ENCODE measurements at places on chromosomes 2 and 18.

DNA sequence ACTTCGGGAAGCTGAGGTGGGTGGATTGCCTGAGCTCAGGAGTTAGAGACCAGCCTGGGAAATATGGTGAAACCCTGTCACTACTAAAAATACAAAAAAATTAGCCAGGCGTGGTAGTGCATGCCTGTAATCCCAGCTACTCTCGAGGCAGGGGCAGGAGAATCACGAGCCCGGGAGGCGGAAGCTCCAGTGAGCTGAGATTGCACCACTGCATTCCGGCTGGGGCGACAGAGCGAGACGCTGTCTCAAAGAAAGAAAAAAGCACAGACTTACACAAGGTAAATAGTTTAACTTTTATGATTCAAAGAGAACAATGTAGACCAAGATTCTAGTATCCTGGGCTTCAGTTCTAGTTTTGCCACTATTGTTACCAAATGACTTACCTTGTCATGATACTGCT is 37.4 kb downstream of the NCKAP1 start:
- DNase-seq: no peak

DNA sequence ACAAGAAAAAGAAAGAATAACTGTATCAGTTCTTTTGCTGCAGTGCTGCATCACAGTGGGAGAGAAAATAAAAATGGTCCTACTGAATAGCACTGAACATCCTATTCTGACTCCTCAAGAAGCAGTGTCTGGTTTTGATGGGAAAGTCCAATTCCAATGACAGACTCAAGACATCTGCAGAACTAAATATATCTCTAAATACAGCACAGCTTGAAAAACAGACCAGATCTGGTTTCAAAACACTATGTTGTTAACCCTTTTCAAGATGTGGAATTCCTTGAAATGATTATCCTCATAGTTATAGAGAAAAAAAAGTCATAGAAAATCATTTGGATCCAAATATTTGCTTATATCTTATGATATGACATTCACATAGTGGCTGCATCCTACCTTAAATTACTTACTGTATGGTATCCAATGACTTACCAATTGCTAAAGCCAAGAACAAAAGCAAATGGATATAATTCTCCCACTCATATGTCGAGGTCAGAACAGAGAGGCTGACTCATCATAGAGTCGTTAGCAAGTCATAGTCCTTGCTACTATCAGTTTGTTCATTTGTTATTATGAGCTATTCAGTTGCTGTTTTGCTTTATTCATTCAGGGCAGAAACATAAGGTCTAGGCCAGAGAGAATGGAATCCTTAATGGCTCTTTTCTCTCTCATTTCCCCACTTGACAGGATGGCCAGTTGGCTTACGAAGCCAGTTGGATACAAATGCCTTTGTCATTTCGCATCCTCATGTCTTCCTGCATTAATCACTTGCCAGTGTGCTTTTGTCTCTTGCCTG is 62.5 kb upstream of the ACVR2A start:
- DNase-seq: no peak

- no peak for DNase-seq
Observed at GRCh38 chr2:6992794-6993228, 75.6 kb downstream of the RNF144A start.

DNA sequence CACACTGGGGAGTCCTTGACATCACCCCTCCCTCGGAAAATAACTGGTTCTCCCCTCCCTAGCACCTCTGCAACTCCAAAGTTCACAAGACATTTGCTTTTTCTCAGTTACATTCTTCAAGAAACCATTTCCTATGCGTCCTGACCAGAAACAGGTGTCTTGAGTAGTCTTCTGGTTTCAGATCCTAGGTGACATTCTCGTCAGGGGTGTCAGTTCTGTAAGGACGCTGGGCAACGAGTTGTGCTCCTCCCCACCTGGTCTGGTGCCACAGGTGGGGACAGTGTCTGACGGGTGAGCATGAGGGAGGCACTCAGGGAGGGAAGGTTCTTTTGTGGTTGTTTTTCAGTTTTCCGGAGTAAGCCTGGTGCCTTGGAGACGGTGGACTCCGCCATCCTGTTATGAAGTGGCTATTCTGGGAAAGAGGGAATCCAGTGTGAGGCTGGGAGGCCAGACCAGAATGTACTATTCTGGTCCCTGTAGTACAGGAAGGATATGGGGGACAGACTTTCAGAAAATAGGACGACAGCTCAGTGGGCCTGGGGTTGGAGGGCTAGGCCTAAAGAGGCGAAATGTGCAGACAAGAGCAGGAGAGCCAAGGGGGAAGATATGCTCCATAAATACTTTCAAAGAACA is 50.6 kb downstream of the EPAS1 start:
- DNase-seq: no peak

GRCh38 chr2:102512161-102512560 is 39.1 kb downstream of the SLC9A4 start:
- DNase-seq: no peak

DNA sequence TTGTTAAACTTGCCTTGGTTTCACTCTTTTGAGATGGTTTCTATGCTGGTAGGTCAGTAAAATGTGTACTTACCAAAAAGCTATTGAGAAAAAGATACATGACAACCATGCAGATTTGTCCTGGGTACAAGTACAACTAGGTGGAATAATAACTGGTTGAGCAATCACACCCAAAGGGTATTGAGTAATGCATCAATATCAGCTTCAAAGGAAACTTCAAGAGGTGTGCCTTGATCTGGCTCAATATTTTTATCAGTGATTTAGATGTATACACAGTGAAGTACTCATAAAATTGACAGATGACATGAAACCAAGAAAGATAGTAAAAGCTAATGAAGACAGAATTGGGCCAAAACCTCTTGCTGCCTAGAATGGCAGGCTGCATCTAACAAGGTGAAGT is 21.7 kb upstream of the GALNT1 start:
- no peak for DNase-seq

DNA sequence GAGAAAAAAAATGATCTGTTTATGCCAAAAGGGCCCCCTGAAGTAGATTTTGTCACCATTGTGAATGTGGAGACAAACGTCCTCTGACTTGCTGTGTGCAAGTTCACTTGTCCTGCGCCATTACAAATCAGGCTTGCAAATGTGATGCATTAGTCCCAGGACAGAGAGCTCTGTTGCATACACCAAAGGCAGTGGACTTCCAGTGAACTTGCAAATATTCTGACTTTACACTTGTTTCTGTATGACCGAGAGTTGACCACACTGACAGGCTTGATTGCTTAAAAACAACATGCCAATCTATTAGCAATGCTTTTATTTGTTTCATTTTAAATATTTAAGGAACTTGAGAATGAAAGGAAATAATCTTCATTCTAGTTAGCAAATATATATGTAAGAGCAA is 293.2 kb downstream of the PLCL1 start:
- DNase-seq: no peak

- DNase-seq: no peak
Observed at GRCh38 chr2:43425659-43426058, 170.2 kb downstream of the THADA start.

Data from stimulated activated CD8-positive, alpha-beta memory T cell treated with anti-CD3 and anti-CD28 coated beads, Interleukin-2, amount 100 ng/mL, for 1 hour (primary cell).